ENCODE measurements at places on chromosomes 11 and 22.

- DNase-seq = no peak
Observed at GRCh38 chr11:31529189-31529588, 19.6 kb downstream of the ELP4 start.

DNA sequence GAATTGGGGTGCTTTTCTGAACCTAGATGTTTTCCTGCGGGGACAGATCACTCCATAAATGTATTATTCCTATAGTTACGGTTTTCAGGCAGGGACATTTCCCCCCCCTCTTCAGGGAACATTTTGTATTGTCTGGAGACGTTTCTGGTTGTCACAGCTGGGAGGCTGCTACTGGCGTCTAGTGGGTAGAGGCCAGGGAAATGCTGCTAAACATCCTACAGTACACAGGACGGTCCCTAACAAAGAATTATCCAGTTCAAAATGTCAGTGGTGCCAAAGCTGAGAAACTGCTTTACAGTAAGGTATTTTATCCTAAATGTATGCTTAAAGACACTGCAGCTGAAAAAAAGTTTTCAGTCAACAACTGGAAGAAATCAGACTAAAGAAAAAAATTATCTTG is 19.4 kb downstream of the PIWIL4 start:
- DNase-seq = no peak

DNA sequence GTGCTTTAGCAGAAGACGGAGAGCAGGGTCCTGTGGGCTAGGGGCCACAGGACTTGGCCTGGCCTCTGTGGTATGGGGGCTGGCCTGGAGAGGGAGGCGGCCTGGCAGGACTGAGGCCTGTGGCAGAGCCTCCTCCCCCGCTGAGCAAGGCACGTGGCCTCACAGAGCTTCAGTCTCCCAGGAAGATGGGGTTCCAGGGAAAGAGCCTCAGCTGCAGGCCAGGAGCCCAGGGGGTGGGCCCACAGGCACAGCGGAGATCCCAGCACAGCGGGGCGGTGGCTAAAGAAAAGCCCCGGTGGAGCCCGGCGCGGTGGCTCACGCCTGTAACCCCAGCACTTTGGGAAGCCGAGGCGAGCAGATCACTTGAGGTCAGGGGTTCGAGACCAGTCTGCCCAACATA is 2.2 kb downstream of the MAPK12 start:
- DNase-seq = no peak

DNA sequence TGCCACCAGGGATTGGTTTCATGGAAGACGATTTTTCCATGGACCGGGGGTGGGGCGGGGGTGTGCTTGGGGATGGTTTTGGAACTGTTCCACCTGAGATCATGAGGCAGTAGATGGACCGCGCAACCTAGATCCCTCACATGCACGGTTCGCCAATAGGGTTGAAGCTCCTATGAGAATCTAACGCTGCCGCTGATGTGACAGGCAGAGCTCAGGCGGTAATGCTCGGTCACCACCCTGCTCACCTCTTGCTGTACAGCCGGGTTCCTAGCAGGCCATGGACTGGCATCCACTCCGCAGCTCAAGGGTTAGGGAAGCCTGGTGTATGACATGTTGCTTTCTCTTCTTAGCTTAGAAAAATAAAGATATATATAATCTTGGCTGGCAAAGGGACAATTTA is 22.0 kb downstream of the RBX1 start:
- no peak for DNase-seq

GRCh38 chr11:76604081-76604625 is 66.4 kb downstream of the LRRC32 start:
- peak; percentile 66 for DNase-seq

DNA sequence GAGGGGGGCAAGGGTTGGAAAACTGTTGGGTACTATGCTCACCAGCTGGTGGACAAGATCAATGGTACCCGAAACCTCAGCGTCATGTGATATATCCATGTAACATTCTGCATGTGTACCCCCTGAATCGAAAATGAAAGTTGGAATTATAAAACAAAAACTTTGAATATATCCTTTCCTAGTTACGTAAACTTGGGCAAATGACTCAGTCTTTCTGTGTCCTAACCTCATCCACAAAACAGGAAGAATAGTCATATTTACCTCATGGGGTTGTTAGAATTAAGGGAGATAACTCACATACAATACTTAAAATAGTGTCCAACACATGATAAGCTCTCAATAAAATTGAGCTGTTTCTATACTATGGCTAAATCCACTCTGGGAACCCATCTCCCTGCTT is 620.1 kb upstream of the KIRREL3 start:
- no peak for DNase-seq

GRCh38 chr22:43343262-43343669 is at the start of gene SCUBE1:
TSS of gene SCUBE1 (minus strand) at chr22:43343372. CDS start at chr22:43343261, 111 bp downstream.
- DNase-seq = peak; percentile 86

- DNase-seq = no peak
Observed at GRCh38 chr11:35330931-35331330, 88.4 kb downstream of the SLC1A2 start.

GRCh38 chr11:121321614-121322243 is 29.2 kb downstream of the SC5D start:
- DNase-seq = no peak

DNA sequence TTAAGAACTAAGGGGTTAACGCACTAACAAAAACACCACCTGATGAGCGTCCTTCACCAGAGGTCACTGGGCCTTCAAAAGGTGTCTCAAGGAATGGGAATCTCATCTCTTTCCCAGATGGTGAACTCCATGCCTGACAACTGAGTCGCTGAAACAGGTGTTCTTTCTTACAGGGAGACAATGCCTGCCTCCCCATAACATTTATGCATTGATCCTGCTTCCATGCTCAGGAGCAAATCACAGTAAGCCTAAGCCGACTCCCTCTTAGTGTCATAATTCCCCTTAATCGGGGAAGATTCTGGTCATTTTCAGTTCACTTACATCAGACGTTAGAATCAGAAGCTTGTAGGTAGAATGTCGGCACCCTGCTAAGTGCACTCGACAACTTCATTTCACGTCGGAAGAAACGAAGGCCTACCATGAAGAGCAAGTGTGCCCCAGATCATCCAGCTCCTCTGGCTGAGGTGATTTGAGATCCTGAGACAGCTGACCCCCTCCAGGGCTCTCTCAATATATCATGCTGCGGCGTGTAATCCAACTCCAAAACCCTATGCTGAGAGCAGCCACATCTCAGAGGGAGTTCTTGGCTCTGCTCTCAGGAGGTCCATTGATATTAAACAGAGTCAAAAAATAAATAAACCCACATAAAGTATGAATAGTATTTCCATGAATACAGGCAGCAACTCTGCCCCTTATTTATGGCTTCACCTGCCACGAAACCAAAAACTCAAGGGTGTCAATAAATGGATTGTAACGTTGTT is 163.1 kb downstream of the LARGE1 start:
- peak; percentile 83 for DNase-seq

Data from SJCRH30 (cell line).